ENCODE measurements at places on chromosomes 12 and 14.

DNA sequence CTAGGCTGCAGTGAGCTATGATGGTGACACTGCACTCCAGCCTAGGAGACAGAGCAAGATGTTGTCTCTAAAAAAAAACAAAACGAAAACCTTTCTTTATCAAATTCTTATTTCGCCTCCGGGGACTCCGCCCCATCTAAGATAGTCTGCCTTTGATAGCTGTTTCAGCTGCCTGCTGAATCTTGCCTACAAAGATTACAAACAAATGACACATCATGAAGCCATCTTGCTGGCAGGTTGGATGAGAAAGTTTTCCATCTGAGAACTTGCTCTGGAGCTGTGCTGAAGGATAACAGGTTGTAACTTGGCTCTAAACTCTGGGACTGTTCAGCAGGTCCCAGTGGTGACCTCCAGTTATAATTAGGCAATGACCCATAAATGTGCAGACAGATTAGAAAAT is 41.8 kb upstream of the AEBP2 start:
- DNase-seq, result no peak

- no peak for DNase-seq
Observed at GRCh38 chr12:52606581-52607218, 5.4 kb upstream of the KRT72 start.

- no peak for DNase-seq
Observed at GRCh38 chr12:124829708-124830304, 33.9 kb downstream of the SCARB1 start.

GRCh38 chr12:101855364-101855884 is 22.0 kb upstream of the DRAM1 start:
- no peak for DNase-seq

GRCh38 chr14:80978403-80978802 is 23.0 kb downstream of the TSHR start:
- DNase-seq, result peak; percentile 14

GRCh38 chr12:117907108-117907689 is 61.6 kb downstream of the KSR2 start:
- DNase-seq, result no peak

DNA sequence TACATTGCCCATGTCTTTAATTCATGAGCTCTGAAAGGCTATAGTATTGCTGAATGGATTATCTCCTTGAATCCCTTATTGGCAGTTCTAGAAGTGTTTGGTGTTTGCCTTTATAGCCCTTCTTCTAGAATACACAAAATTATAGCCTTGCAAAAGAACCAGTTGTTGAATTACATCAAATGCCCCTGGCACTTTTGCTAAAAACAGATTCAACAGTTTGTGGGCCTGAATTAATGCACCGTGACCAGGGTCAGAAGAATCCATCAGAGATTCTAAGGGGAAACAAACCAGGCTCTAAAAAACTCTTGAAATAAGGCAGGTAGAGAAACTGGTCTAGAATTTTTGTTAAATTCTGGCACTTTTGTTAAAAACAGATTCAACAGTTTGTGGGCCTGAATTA is 197.8 kb downstream of the SOX5 start:
- DNase-seq, result no peak

GRCh38 chr14:92198804-92199203 is 77.0 kb downstream of the CPSF2 start:
- DNase-seq, result no peak

DNA sequence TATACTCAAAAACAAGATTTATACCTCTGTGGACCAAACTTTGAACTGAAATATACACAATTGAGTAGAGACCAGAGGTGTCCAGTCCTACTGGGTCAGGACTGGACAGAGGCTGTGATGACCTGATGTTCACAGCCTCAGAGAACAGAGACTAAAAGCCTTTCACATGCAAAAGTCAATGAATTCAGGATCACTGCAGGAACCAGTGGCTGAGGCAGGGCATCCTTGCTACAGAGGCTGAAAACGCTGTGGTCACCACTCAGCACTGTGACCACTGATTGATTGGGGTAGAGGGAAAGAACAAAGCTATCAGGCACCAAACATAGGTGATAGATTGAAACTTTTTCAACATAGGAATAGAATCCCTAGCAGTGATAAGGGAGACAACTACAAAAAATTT is 25.1 kb downstream of the GRIP1 start:
- DNase-seq, result no peak

DNA sequence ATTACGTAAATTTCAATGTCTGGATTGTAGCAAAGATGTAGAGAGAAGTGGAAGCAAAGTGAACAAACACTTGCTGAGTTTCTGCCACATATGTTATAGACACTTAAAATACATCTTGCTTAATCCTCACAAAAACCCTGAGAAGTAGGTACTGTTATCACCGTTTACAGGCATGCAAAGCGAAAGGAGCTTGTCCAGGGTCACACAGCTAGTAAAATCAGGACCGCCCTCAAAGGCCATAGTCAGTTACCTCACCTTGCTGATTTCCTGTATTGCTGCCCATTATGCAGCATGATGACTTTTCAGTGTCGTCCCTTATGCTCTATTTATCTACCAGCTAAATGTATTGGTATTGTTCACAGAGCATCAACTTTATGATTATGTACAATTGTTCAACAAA is 39.8 kb downstream of the TRHDE start:
- DNase-seq, result no peak

GRCh38 chr12:79988368-79988767 is 53.5 kb upstream of the PPP1R12A start:
- no peak for DNase-seq

DNA sequence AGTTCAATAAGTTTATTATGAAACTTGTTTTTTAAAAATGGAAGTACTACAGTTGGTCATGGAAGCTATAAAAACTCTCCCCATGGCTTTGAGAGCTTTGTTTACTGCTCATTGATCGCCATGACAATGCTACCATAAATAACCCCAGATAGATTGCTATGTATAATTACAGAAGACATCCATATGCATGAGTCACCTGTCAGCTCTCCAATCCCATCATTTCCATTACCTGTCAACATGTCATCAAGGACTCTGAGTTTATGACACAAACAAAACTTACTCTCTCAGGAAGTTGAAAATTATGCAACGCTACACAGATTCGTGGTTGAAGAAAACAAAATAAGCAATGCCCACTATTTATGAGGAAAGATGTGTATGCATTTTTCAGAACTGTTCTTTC is 144.4 kb downstream of the SEC23A start:
- no peak for DNase-seq

- DNase-seq, result no peak
Observed at GRCh38 chr12:113242026-113242418, 20.8 kb downstream of the TPCN1 start.

GRCh38 chr12:68932128-68932960 is 627 bp downstream of the CPM start:
- DNase-seq, result no peak

DNA sequence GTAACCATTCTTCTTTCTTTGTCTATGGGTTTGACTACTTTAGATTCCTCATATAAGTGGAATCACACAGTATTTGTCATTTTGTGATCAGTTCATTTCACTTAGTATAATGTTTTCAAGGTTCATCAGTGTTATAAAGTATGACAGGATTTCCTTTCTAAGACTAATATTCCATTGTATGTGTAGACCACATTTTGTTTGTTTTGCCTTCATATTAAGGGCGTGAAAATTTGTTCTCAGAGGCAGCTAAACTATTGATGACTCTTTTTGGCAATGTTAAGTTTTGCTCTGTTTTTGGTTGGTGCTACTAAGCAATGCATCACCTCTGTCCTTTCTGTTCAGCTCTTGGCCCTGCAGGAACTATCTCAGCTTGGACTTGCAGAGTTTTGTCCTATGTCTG is 1.7 kb upstream of the KLRG1 start:
- DNase-seq, result no peak

- DNase-seq, result no peak
Observed at GRCh38 chr14:42353315-42353714, 746.6 kb downstream of the LRFN5 start.

DNA sequence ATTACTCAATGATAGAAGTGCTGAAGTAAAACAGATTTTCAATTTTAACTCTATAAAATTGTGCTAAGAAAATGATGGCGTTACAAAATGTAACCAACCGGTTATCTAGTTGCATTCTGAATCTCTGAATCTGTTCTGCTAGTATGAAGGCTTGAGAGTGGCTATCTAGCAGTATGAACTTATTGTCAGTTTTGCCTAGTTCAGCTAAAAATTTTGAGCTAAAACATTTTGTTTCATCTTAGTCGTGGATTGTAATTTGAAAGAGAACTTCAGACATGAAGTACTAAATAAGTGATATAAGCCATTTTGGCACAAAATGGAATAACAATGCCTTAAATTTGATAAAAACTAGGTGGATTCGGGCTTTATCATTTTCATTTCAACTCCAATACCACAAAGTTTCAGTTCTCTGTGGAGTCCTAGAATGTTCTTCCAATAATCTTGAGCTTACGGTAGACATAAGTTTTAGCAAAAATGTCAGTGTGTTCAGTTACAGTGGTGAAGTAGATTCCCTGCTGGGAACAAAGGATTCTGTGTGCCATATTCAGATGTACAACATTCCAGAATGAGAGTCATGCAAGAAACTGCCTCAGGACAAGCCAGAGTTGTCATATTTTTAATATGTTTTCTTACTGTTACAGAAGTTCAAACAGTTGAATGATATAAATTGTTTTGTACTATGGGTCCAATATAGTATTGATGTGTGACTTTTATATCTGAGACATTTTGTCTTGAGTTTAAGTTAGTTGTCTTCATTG is 28.1 kb downstream of the ATP6V1D start:
- no peak for DNase-seq

GRCh38 chr12:112380663-112381405 is 1.4 kb downstream of the HECTD4 start:
- peak; percentile 36 for DNase-seq

DNA sequence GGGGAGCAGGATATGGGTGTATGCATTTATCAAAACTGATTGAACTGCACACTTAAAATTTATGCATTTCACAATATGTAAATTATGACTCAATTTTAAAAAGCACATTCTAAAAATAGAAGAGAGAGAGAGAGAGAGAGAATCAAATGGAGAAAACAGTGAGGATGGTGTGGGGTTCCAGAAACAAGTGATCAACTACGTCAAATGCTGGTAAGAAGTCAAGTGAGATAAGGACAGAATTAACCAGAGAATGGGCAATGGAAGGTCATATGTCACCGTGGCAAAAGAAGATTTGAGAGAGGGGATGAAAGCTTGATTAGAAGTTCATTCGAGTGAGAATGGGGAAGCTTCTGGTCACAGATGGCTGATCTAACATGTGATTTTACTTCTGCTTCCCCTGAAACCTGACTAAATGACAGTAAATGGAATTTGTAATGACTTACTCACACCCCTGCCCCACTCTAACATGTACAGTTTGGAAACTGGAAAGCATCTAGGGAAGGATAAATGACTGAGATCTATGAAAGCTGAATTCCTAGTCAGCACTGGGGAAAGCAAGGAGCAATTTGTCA is 276.5 kb upstream of the AMIGO2 start:
- no peak for DNase-seq

DNA sequence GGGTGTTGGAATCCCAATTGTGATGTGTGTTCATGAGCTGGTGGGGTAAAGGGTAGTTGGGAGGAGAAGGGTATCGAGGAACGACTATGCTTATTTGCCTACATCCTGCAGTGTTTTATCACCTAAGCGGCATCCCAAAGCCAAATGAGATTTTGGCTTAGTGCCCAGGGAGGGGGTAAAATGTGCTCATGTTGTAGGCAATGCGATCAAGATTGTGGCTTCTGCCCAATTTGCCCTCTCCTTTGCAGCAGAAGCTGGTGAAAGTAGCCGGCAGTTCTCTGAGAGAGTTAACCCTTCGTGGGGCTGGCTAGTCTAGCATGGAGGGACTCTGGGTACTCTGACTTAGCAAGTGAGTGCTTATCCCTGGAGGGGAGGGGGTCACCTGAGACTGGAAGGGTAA is 753 bp downstream of the RPH3A start:
- DNase-seq, result peak; percentile 76

GRCh38 chr14:86602263-86602662 is 1072.3 kb downstream of the FLRT2 start:
- no peak for DNase-seq

DNA sequence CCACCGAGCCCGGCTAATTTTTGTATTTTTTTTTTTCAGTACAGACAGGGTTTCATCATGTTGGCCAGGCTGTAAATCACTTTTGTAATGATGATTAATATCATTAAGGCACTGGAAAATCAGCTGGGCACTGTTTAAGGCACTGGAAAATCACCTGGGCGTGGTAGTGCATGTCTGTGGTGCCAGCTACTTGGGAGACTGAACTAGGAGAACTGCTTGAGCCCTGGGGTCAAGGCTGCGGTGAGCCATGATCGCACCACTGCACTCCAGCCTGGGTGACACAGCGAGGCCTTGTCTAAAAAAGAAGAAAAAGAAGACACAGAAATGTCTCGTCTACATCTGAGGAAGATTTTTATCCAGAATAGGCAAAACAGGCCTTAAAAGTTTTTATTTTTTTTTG is 12.7 kb downstream of the SLC11A2 start:
- DNase-seq, result no peak

DNA sequence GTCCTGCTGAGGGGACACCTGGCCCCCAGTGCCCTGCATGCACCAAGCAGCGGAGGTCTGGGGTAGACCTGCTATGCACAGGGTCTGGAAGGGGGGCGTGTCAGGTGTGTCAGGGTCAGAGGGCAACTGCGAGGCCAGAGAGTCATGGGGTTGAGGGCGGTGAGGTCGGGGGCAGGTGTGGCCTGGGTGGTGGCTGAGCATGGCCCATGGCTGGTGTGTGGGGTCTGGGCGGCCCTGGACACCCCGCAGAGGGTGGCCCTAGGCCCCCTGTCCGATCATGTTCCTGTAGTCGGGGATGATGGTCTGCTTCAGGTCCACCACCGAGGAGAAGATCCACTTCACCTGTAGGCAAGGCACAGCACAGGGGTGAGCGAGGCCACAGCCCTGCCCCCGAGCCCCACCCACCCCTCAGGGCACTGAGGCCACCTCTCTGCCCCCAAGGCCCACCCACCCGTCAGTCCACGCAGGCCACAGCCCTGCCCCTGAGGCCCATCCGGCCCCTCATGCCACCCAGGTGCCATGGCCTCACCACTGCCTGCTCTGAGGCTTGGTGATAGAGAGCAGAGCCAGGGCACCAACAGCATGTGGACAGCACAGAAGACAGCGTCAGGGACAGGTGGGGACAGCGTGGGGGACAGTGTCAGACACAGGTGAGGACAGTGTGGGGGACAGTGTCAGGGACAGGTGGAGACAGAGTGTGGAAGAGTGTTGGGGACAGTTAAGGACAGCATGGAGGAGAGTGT is 211.3 kb downstream of the TMEM121 start:
- DNase-seq, result no peak

DNA sequence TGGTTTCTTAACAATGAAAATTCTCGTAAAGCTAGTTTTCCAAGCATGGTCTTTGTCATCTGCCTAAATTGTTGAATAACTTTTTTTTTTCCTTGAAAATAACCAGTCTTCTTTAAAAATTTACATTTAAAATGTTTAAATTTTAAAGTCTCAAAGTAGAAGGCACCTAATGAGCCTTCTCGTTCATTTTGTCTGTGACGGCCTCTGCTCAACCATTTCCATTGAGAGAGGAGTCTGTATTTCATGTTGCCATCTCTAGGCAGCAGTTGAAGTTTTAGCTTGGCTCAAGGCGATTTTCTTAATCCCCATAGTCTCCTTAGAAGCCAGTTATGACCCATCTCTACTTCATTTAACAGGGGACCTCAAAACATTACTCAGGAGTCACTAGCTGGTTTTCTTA is 69.1 kb downstream of the PAPOLA start:
- no peak for DNase-seq

GRCh38 chr14:90580377-90581335 is 183.8 kb downstream of the CALM1 start:
- peak; percentile 60 for DNase-seq

- DNase-seq, result no peak
Observed at GRCh38 chr12:114215746-114216145, 190.2 kb downstream of the TBX5 start.

GRCh38 chr12:112096070-112096469 is 12.5 kb downstream of the NAA25 start:
- no peak for DNase-seq
